ENCODE measurements at places on chromosomes 13 and 19. TPM values are rescaled to one million over a fixed set of nuclear protein-coding genes. Genes with fewer than 3 reads are reported as not detected.

DNA sequence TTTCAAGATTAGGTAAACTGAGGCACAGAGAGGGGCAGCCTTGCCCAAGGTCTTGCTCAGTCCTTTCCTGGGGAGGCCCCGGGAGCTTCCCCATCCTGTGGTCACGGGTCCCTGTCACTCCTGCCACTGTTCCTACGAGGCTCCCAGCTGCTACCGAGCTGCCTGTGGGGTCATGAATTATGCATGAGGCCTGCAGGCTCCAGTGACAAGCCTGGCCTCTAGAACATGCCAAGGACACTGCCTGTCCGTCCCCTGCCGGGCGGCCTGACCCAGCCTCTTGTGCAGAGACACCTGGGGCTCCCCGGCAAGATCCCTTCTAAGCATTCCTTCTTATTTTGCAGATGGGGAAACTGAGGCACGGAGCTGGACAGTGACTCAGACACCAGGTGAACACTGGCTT lies 2.7 kb downstream of the FCHO1 start:
- no peak for DNase-seq

DNA sequence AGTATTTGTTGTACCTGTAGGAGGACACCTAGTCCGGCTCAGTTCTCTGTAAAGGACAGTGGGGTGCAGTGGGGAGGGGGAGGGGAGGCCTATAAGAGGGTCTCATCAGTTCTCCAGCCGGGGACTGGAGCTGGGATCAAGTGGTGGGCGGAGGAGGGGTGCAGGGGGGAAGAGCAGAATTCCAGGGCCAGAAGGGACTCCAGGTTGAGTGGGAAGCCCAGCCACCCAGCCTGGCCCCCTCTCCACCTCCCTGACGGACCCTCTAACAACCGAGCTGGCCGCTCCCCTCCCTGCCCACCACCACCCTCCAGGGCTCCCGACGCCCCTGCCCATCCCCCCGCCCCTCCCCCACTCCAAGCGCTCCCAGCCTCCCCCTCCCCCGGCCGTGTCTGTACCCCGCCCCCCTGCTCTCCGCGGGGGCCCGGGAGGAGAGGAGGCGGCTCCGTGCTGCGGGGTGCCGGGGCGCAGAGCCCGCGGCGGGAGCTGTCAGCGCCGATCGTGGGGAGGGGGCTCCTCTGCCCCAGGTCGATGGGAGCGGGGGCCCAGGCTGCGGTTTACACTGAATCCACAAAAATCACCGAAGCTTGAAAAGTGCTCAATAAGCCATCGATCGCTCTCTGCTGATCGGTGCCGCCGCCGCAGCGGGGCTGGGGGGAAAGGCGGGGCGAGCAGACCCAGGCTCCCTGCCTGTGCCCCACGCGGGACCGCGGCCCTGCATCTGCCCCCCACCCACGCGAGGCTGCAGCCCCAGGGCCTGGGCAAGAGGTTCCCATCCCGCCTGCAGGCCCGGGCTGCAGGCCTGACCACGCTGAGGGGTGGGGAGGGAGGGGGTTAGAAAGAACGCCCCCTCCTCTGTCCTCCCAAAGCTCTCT lies 34.6 kb upstream of the ONECUT3 start:
- no peak for DNase-seq

GRCh38 chr19:35272122-35272719 lies 3.5 kb downstream of the USF2 start:
- DNase-seq: no peak

GRCh38 chr13:54742984-54743383 lies 1714.4 kb downstream of the OLFM4 start:
- DNase-seq: no peak

- no peak for DNase-seq
Measured at GRCh38 chr19:10096615-10096963, 5.9 kb downstream of the ANGPTL6 start.

Gene ZNF134
- 6.8 TPM for polyA plus RNA-seq

Gene PRSS57
- polyA plus RNA-seq: 0.12 TPM
